ENCODE measurements at places on chromosomes 12 and 14.

DNA sequence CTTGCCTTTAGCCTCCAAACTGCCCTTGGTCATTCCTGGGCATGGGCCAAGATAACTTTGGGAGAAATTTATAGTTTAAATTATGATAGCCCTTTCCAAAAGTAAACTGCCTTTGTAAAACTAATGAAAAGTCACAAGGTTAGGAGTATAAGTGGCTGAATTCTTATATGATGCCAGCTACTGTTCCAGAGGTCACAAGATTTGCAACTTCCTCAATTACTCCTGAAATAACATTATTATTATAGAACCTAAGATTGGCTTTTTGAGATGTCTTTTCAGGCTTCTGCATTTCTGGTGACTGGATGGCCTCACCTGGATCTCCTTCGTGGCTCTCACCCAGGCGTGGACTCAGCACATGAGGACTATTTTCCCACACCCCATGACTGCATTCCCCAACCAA is 55.0 kb downstream of the OSBPL8 start:
- no peak for DNase-seq

- no peak for DNase-seq
Observed at GRCh38 chr14:96911499-96912149, 114.4 kb downstream of the VRK1 start.

GRCh38 chr14:78028471-78028870 is 141.7 kb upstream of the NRXN3 start:
- no peak for DNase-seq

- no peak for DNase-seq
Observed at GRCh38 chr14:81991998-81992397, 458.3 kb upstream of the SEL1L start.

GRCh38 chr14:47921133-47921532 is 245.7 kb upstream of the MDGA2 start:
- DNase-seq = no peak

DNA sequence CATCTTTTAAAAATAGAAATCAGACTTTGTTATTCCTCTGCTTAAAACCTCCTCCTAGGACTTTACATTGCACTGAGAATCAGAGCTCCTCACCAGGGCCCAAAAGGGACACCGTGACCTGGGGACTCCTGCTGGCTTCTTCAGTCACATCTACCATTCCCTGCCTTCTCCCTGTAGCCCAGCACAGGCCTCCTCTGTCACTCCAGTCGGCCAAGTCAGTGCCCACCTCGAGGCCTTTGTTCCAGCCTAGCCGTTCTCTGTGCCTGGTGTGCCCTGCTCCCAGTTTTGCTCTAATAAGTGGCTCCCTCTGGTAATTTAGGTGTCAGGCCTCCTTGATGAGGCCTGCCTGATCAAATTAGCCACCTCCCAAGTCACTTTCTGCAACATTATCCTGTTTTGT is 27.4 kb downstream of the CRADD start:
- no peak for DNase-seq

All from Daoy (cell line).